ENCODE measurements at places on chromosomes 7 and 10.

DNA sequence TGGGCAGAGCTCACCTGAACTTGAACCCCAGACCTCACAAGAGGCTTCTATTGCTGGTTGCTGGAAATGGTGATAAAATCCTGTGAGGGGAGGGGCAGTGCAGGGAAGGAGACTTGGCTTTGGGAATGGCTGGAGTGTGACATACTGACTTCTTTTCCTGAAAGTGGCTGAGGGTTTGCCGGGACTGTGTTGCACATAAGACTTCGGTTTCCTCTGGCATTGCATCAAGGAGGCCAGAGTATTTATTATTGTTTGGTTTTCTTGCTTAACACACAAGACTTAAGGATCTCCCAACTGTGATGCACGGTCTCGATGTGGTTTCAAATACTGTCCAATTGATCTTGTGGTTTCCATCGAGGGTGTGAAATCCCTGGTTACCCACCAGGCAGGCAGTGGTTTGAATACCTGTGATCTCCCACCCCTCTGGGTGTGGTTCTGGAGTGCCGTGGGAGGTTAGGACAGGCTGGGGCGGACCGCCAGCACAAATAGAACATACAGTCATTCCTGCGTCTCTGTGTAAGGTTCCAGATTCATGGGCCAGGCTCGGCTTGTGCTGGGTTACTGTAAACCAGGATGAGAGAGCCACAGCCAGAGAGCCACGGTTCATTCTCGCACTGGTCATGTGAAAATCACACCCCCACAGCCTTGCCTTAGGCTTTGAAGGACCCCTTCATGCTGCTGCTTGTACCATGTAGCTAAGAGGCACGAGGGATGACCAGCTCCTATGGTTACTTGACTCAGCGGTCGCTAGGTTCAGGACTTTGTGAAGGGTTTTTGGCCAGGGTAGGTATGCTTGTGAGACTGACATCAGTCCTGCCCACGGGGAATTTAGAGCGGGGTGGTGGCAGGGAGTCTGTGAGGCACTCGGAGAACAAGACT lies 39.2 kb downstream of the WBP1L start:
- DNase-seq, result no peak

GRCh38 chr7:1638215-1638661 lies 31.8 kb upstream of the ELFN1 start:
- DNase-seq, result no peak

DNA sequence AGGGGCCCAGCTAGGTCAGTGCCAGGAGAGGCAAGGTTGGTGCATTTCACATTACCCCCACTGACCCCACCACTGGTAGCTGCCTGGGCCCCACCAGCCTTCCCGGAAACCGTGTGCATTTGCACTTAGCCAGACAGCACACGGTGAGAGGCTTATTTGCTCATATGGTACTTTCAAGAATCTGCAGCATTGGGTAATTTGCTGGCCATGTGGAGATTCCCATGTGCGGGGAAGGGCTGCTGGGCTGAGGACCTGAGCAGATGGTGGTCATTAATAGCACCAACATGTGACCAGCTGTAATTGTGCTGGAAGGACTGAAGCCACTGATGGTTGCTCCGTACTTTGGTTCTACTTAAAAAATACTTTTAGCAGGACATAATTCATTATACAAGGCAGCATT lies 323.8 kb downstream of the DPP6 start:
- DNase-seq, result no peak

DNA sequence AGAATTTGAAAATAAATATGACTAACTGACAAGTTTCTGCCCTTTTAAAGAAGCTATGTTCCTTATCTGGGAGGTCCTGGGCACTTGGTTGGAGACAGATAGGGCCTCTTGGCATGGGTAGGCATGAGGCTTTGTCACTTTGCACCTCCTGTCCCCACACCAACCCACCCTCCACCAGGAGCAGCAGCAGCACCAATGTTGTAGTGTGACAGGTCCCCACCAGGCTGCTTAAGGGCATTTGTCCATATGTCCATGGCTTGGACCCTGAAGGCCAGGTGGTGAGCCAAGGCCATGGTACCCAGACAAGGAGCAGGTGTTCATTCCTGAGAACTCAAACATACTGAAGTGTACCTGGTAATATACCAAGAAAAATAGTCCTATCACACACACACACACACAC lies 629.1 kb downstream of the ACTR3B start:
- DNase-seq, result no peak

GRCh38 chr7:141731476-141732149 lies 6.5 kb upstream of the SSBP1 start:
- no peak for DNase-seq

- DNase-seq, result peak; percentile 75
These were observed 9.2 kb upstream of the PWWP2B start for GRCh38 chr10:132387764-132388210.

DNA sequence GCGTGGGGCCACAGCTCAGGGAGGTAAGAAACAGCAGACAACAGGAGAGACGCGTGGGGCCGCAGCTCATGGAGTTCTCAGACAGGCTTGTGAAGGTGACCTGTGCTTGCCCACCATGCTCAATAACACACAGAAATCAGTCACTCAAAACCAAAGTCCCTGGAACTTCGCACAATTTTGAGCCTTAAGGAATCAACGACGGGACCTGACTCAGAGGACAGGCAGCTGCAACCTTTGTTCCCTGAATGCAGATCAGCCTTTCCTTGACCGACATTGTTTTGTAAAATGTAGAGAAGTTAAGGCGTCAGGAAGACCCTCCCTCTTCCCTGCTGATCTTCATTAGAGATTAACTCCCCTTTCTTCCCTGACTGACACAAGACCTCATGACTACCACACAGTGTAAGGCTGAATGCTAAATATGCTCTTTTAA lies 8.5 kb upstream of the KNDC1 start:
- no peak for DNase-seq

DNA sequence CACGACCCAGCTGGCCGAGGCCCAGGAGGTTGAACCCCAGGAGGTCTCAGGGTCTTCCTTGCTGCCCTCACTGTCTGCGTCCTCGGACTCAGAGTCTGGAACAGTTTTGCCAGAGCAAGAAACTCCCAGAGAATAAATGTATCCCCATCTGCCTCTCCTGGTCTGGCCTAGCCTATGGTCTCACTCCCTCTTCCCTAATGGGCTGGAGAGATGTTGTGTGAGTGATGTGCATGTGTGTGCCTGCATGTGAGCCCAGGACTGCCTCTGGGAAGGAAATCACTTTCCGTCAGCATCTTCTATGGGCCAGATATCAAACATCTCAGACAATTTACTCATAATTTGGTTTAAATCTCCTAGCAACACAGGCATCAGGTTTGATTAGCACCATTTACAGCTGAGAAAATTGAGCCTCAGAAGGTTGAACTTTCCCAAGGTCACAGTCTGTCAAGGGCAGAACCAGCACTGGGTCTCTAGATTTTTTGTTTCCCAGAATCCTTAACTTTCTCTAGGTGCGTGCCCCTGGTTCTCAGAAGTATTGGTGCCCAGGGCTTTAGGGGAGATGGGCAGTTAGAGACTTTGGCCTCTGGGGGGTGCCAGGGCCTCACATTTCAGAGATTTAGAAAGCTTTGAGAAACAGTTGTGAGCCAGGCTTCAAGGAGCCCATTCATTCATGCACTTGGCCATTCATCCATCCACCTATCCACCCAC lies 4.9 kb downstream of the TMEM270 start:
- peak; percentile 64 for DNase-seq

- DNase-seq, result no peak
These were observed 55.7 kb upstream of the MKX start for GRCh38 chr10:27801171-27801785.

DNA sequence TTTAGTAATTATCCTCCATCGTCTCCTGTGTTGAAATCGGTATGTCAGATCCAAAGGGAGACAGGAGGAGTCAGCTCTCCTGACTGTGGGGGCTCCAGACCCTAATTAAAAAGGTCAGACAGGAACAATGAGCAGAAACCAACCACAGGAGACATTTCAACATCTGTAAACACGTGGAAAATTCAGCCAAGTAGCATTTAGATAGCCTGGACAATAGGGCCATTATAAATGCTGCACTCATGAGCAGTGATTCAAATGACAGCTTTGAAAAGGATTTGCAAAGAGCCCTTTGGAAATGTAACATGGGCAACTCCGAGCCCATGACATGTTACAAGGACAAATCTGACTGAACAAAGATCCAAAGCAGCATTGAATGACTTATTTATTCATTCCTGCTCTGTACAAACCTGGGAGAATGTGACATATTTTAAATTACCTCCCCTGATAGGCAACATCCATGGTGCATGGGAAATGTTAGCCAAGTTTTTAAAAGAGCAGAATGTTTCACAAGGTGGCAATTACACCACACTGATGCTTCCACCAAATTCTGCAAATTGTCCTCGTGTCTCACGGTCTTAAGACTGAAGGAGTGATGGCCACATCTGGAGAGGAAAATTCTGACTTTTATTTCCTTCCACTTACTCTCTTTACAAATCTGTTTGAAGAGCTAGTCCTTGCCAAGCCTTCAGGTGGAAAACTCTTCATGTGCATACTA lies 113.3 kb upstream of the KMT2E start:
- DNase-seq, result no peak
